Cardiac muscle cell (in vitro differentiated cells and primary cell): ENCODE measurements at places on chromosomes 1 and 21. TPM values are rescaled to one million over a fixed set of nuclear protein-coding genes. Genes with fewer than 3 reads are reported as not detected.

Gene SPRR5
- polyA plus RNA-seq = not detected in 2 replicates

Gene LRRC8B
- polyA plus RNA-seq = 6.6 and 13.4 TPM in 2 replicates

Gene HSPA13
- polyA plus RNA-seq = 29.4 and 31.4 TPM in 2 replicates

DNA sequence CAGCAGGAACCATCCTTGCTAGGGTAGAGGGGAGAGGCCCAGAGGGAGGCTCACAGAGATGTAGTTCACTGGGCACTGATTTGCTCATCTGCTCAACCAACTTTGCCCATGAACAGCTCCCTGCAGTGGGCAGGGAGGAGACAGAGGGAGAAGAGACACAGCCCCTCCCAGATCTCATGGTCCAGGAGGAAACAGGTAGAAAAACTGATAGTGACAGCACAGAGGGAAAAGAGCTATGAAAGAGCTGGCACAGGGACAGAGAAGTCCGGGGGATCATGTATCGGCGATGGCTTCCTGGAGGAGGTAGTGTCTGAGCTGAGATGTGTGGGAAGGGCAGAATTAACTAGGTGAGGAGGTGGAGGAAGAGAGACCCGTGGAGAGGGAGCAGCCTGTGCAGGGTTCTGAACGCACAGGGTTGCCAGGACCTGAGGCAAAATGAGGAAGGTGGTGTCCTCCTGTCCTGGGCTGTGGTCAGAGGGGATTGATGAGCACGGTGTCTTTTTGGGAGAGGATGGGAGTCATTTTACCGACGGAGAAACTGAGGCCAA is 85.9 kb downstream of the PTPRU start:
- no peak overlapping the region for H3K27ac ChIP-seq
- no peak overlapping the region for H3K4me3 ChIP-seq
- no peaks in the 10 kb centered on the region for H3K4me1 ChIP-seq
- H3K36me3 ChIP-seq = no peaks in the 10 kb centered on the region

GRCh38 chr1:244615301-244615700 is 37.6 kb upstream of the DESI2 start:
- no peak for DNase-seq
- no peak overlapping the region for H3K27ac ChIP-seq
- H3K27me3 ChIP-seq = no peaks in the 10 kb centered on the region
- no peak overlapping the region for H3K4me3 ChIP-seq

- DNase-seq = no peak
- H3K27me3 ChIP-seq = no peaks in the 10 kb centered on the region
- no peaks in the 10 kb centered on the region for H3K4me1 ChIP-seq
These were observed 22.1 kb downstream of the MRAP start for GRCh38 chr21:32320726-32321125.
